Left colon (tissue), 2 donors: ENCODE measurements at places on chromosomes 2 and 18. TPM values are rescaled to one million over a fixed set of nuclear protein-coding genes. Genes with fewer than 3 reads are reported as not detected.

GRCh38 chr2:169272010-169272409, 90.3 kb downstream of the LRP2 start:
- no peak for DNase-seq

DNA sequence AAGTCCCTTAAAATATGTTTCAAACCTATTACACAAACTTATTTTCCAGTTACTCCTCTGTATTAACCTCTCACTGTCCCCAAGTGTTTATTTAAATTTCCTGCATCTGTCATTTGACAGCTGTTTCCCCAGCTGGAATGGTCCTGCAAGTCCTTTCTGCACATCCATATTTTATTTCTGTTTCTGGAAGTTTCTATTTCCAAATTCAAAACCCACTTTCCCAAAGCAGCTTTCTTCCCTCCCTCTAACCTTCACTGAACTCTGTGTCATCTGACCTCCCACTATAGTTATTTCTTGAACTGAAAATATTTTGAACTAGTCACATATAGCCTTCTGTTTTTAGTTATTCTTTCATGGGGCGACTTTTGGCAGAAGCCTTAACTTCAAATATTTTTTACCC, 459.4 kb upstream of the MC4R start:
- no peak for DNase-seq

GRCh38 chr18:79210002-79210910, 141.1 kb downstream of the ATP9B start:
- DNase-seq, result no peak

GRCh38 chr2:95525294-95526035, 40.9 kb upstream of the TRIM43B start:
- DNase-seq, result peak; percentile 61

DNA sequence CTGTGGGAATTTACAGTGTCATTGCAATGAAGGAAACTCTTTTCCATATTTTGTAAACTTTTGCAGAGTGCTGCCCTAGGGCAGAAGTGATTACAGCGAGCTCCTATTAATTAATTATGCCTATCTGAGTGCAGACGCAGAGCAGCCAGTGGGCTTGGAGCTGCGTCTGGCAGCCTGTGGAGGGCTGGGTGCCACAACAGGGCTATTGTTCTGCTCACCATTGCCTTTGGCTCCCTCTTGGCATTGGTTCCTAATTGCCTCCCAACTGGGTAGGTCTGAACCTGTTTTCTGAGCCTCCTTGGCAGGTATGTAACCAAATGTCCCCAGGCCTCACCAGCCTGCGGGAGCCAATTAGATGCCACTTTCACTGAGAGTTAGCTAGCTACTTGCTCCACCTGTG, 25.6 kb upstream of the ITGB6 start:
- no peak for DNase-seq

Gene SP140
- total RNA-seq, result 1.1 TPM
